ENCODE measurements at places on chromosomes 1 and 21.

DNA sequence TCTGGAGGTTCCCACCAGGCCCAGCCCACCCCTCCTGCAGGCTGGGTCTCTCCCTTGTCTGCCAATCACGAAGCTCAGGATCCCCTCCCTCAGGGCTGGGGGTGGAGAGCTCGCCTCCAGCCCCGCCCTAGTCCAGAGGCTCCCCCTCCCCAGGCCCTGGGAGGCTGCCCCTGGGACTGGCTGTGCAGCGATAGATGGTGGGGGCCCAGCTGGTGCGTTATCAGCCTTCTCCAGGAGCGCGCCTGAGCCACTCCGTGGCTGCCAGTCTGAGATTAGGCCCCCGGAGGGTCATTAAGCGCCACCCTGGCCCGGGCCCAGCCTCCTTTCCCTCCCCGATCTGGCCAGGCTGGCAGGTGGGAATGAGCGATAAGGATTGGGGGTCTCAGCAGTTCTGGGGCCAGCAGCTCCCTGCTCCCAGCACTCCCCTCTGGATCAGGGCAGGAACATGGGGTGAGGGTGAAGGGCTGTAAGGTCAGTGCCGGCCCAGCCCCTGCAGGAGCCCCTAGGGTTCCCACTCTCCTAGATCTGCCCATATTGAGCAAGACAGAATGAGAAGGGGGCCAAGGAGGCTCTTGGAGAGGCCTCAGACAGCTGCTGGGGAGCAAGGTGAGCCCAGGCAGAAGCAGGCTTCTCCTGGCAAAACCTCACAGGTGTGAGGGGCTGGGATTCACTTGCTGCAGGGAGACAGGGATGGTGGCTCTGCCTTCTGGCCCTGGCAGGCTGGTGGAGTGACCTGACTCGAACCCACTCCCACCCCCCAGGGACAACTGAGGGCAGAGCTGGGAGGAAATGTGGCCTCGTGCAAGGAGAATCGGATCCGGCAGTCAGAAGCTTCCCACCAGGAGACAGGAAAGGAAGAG is 8.5 kb downstream of the PDZK1IP1 start:
- DNase-seq = no peak

- DNase-seq = no peak
These were observed 255.6 kb upstream of the DPYD start for GRCh38 chr1:98176414-98176813.

- no peak for DNase-seq
These were observed 186.2 kb downstream of the RHOU start for GRCh38 chr1:228921481-228921880.

DNA sequence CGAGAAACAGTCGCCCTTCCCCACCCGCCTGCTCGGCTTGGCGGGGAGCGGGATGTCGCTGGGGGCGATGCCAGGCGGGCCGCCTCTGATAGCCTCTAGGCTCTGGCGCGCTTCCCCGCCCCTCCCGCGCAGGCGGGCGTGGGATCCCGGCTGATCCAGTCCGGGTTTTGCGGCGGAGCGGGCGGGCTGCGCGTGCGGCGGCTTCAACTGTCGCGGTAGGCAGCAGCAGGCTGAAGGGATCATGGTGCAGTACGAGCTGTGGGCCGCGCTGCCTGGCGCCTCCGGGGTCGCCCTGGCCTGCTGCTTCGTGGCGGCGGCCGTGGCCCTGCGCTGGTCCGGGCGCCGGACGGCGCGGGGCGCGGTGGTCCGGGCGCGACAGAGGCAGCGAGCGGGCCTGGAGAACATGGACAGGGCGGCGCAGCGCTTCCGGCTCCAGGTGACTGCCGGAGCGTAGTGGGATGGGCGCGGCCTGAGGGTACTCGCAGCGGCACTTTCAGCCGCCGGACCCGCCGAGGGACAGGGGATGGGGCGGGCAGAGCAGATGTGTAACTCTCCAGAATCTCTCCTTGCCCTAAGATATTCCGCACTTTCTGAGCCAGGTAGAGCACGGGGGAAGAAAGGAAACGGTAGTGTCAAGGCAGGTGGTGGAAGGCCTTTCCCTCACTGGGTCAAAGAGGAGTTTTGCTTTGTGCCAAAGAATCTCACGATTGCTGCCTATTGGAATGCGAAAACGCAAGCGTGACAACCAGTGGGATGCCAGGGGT is at the start of gene FAAH:
Gene FAAH, plus strand, starts transcription at position 210 of the 764 bp plus-strand sequence. Its CDS starts 32 bp downstream, at position 242.
- DNase-seq = peak; percentile 65

DNA sequence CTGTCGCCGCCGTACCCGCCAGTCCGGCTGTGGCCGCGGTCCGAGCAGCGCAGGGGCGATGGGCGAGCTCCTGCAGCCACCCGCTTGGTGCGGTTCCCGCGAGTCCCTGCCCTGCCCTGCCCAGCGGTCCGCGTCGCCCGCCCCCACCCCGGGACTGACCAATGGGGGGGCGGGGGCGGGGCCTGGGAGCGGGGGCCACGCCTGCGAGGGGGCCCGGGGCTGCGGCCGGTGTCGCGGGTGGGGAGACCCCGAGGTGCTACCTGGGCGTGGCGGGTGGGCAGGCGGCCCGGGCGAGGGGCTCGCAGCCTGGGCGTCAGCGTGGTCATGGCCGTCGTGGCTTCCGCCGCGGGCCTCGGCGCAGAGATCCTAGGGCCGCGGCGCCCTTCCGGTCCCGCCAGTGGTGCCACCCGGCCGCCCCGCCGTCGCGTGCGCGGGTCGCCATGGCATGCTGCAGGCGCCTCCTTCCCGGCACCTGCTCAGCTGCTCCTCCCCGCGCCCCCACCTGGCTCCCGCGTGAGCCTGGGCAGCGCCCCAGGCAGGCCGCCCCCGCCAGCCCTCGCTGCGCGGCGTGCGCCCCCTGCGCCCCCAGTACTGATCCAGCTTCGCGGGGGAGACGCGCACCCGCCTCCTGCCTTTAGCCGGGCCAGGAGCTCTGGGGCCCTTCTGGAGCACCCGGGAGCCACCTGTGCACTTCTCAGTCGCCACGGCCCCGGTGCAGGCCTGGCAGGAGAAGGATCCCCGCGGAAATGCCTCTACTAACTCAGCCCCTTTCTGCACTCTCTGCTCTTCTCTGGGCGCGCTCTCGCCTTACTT is at the start of gene BMP8B:
Gene BMP8B, minus strand, starts transcription at position 108 of the 813 bp plus-strand sequence. CDS start 380 bp downstream, outside the sequence.
- DNase-seq = peak; percentile 62

- no peak for DNase-seq
These were observed 88.4 kb downstream of the ADARB1 start for GRCh38 chr21:45162809-45163208.

GRCh38 chr1:4393191-4393590 is 261.2 kb upstream of the AJAP1 start:
- no peak for DNase-seq

- no peak for DNase-seq
These were observed 1.2 kb downstream of the CAMSAP2 start for GRCh38 chr1:200739702-200740570.

GRCh38 chr1:56901716-56902115 is 47.1 kb downstream of the C8A start:
- DNase-seq = peak; percentile 12

DNA sequence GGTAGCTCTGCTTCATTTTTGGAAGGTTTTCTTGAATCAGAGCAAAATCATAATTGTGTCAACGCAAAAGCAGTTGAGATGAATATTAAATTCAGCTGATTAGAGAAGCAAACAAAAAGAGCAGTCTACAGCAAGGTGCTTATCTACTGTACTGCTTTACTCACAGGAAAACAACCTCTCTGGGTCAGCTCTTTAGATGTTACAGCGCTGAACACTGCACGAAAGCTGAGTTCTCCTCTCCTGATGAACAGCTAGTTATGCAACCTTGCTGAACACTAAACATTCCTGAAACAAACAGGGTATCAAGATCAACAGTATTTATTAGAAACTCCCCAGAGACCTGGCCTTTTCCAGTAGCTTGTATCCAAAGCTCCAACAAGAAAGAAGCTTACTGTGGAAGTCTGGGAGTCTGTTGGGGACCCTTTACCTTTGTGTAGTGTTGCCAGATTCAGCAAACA is 41.3 kb downstream of the TBCE start:
- DNase-seq = no peak

DNA sequence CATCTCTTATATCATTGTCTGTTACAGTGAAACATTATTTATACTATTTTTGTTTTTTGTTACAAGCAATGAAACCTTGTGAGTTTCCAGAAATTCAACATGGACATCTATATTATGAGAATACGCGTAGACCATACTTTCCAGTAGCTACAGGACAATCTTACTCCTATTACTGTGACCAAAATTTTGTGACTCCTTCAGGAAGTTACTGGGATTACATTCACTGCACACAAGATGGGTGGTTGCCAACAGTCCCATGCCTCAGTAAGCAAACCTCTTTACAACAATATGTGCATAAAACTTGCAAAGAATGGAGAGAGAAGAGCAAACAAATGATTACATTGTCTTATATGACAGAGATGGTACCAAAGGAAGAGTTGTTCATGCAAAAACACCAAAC is 22.4 kb downstream of the CFHR4 start:
- no peak for DNase-seq

- DNase-seq = no peak
These were observed 5.4 kb downstream of the KRTAP10-12 start for GRCh38 chr21:44702111-44702972.

GRCh38 chr1:47187231-47187925 is 2.5 kb downstream of the PDZK1IP1 start:
- DNase-seq = no peak

- peak; percentile 67 for DNase-seq
These were observed 814 bp upstream of the DYRK3 start for GRCh38 chr1:206634365-206635079.

DNA sequence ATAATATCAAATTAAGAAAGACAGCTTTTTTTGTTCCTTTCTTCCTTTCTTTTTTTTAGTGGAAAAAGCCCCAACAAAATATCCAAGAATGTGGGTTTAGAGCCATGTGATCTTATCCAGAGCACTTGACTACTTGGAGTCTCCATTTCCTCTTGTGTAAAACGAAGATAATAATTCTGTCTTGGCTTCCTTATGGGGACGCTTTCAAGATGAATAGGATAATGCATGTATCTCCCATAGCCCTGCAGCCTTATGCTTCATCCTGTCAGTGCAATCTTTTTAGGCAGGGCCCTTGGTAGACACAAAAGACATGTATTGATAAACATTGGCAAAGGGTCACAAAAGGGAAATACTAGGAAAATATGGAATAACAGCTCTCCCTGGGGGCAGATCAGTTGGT is 34.8 kb downstream of the ZBTB18 start:
- DNase-seq = no peak

- no peak for DNase-seq
These were observed 83.0 kb downstream of the RIPK4 start for GRCh38 chr21:41683815-41684214.

- DNase-seq = no peak
These were observed 24.6 kb upstream of the RAP1GAP start for GRCh38 chr1:21693732-21694131.

GRCh38 chr1:71899881-71900280 is 382.5 kb downstream of the NEGR1 start:
- DNase-seq = no peak

DNA sequence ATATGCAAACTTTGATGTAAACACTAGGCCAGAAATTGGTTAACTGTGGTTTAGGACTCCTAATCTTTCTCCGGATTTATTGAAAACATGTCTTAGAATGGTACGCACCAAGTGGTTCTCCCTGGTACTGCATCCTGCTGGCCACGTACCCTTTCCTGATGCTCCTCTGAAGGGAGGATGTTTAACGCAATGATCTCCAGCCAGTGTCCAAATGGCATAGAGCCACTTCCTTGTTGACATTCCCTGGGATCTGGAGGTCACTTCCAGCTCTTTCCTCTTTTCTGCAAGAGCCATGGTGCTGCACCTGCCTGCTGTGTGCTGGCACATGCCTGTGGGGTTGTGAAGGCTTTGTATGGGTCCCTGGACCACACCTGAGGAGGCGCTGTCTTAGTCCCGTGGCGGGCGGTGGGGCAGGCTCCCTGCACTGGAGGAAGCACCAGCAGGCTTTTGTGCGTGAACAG is 53.9 kb downstream of the GALNT2 start:
- no peak for DNase-seq

DNA sequence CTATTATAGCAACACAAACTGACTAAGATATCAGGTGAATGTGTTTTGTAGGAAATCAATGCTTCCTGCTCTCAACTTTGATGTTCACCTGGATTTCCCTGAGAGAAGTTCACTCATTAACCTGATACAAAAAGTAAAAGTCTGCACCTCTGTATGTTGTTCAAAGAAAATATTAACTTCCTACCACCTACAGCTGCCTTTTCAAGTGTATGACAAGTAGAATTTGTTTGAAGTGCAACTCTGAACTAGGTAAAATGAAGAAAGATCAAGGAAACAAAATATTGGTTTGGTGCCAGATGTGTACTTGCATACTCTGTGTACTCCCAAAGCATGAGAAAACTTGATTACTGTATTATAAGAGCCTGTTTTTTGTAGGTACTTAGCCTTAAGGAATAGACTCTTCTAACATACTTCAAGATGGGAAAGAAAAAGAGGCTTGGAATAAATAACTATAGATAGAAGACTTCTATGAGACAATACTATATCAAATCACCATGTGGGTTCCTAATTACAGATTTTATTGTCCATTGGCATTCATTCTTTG is 193.4 kb downstream of the APP start:
- DNase-seq = no peak

GRCh38 chr1:110631836-110632620 is 25.9 kb upstream of the KCNA2 start:
- no peak for DNase-seq

- DNase-seq = no peak
These were observed 26.4 kb upstream of the DPH5 start for GRCh38 chr1:101051688-101052638.

GRCh38 chr1:24908591-24909259 is 21.4 kb downstream of the RUNX3 start:
- no peak for DNase-seq

DNA sequence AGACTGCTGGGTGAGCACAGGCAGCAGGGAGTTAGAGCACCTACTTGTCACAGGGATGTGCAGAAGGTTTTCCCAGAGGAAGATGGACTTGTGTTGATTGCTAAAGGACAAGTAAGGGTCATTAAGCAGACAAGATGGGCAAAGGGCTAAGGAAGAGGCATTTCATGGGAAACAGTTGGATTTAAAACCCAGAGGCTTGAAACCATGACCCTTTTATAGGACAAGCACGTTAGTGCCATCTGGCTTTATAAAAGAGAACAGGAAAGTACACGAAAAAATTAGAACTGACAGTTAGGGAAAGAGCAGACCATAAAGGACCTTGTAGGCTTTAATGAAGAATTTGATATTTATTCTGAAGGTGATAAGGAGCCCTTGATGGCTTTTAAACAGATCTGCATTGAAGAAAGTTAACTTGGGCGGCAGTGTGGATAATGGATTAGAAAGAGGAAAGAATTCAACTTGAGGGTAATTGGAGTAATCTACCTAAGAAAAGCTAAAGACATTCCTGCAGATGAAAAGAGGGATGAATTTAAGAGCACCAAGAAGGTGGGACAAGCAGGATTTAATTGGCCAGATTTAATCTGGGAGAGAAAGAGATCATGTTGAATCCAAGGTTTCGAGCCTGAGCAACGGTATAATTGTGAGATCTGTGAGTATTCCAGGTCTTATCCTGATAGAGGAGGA is 68.6 kb downstream of the ZC3H11B start:
- no peak for DNase-seq

DNA sequence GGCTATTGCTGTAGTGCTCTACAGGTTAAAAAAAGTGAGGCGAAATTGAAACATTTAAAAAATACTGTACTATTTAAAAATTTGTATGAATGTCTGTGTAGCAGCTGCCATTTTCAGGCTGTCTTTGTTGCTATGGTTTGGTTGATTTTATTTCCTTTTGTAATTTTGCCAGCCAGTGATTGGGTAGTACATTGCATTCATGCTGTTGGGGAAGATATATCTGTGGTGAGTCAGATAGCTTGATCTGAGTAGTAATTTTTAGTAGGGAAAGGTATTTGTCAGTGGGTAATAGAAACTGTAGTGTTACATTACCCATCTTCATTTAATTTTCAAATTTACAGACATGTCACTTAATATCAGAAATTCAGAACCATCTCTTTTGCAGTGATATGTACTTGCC is 15.0 kb downstream of the NFIA start:
- no peak for DNase-seq

GRCh38 chr1:24294228-24294672 is 24.9 kb upstream of the GRHL3 start:
- DNase-seq = no peak

Measured in Caki2 (cell line).